ENCODE measurements at places on chromosomes 5 and 9. TPM values are rescaled to one million over a fixed set of nuclear protein-coding genes. Genes with fewer than 3 reads are reported as not detected.

Gene NOL8
- 47.1 TPM for total RNA-seq

Gene PLEKHG4B
- total RNA-seq: not detected

- peaks cover 51% of the 10 kb centered on the region for H3K4me1 ChIP-seq
- DNase-seq: no peak
- H3K27me3 ChIP-seq: no peaks in the 10 kb centered on the region
- H3K27ac ChIP-seq: peak overlapping the region; percentile 90
- no peaks in the 10 kb centered on the region for H3K36me3 ChIP-seq
- peak overlapping the region; percentile 73 for H3K4me3 ChIP-seq
These were observed 658 bp downstream of the PDCD1LG2 start for GRCh38 chr9:5510989-5511388.

GRCh38 chr5:35924950-35925722, 13.3 kb downstream of the CAPSL start:
- H3K4me3 ChIP-seq: peak overlapping the region; percentile 67
- peak; percentile 92 for DNase-seq
- peaks cover 2% of the 10 kb centered on the region for H3K36me3 ChIP-seq
- peak overlapping the region; percentile 79 for H3K27ac ChIP-seq

- H3K4me1 ChIP-seq: no peaks in the 10 kb centered on the region
- no peak for DNase-seq
- no peak overlapping the region for H3K27ac ChIP-seq
- H3K4me3 ChIP-seq: no peak overlapping the region
- H3K27me3 ChIP-seq: peaks cover 5% of the 10 kb centered on the region
These were observed 122.7 kb upstream of the RASEF start for GRCh38 chr9:83185488-83186154.

DNA sequence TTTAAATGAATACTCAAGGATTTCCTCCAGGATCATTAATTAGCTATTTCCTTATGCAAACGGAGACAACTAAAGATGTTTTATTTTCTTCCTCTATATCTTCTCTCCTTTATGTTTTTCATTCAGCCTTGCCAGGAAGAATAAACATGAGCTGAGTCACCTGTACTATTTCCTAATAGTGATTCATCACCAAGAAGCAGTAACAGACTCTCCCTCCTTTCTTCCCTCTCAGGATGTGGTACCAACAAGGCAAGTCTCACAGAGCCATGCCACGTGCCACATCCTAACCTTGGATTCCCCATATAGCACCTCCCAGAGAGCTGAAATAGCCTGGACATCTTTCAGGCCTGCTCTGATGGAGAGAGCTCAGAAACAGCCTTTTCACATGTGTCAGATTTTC, 758.6 kb upstream of the DMAC1 start:
- no peak overlapping the region for H3K4me3 ChIP-seq
- no peak for DNase-seq
- H3K27me3 ChIP-seq: peaks cover 1% of the 10 kb centered on the region
- H3K36me3 ChIP-seq: no peaks in the 10 kb centered on the region
- no peak overlapping the region for H3K27ac ChIP-seq

Data from activated CD4-positive, alpha-beta memory T cell treated with anti-CD3 and anti-CD28 coated beads for 36 hours (primary cell).